ENCODE measurements at places on chromosomes 4 and X.

- DNase-seq = no peak
Measured at GRCh38 chr4:182206266-182206665, 36.9 kb upstream of the TENM3 start.

DNA sequence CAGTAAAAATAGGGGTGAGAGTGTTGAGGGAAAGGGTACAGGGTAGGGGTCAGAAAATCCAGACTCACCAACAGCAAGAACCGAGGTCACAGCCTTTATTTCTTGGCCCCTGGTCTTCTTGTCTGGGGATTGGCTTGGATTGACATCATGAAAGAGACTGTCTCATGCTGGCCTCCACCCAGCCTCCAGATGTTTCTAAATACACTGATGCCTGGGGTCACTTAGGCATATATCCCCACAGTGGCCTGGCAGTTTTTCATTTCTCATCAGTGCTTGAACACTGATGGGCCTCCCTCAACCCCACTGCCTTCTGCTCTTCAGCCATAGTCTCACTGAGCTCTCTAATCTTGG, 173.9 kb downstream of the RTL9 start:
- no peak for DNase-seq

DNA sequence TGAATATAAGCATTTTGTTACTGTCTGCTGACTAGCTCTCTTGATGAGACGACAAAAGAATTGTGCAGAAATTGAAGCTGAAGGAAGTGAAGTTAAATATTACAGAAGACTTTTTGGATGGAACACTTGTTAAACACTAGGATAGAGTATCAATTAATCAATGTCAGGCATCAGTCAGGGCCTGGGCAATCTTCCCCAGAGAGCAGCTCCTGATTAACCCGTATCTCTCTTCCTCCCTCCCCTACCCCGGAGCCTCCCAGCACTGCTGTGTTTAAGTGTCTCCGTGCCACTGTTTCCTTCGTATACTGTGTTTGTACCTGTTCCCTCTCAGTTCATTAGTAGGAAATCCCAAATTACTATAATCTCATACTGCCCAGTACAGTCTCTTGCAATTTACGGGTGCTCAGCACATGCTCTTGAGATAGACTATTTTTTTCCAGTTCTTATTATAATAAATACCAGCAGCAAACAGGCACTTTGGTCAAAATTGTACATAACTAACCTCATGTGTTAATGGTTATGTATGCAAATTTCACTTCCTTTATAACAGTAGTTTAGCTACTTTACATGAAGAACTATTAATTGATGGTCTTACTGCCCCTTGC, 765.7 kb upstream of the FTHL17 start:
- no peak for DNase-seq

GRCh38 chrX:95728446-95728845, 956.2 kb upstream of the DIAPH2 start:
- DNase-seq = no peak

DNA sequence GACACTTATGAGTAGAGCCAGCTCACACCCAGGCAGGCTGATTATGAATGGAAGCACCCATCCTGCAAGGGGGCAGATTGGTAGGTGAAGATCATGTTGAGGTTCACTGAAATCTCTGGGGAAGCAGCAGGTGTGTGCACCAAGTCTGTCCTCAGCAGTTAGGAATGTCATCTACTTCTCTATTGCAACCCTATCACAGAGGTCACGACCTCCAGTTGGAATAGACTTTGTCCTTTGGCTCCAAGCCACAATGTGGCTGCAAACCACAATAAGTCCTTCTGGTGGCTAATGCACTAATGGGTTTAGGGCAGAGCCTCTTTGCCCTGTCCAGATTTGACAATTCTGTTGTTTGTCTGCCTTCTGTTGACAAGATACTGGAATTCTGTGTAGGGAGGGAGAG, 1056.7 kb downstream of the PCDH19 start:
- DNase-seq = no peak

- DNase-seq = peak; percentile 1
Measured at GRCh38 chrX:54891573-54891972, 29.1 kb upstream of the TRO start.

GRCh38 chrX:68692651-68693050, 45.2 kb downstream of the STARD8 start:
- no peak for DNase-seq

- no peak for DNase-seq
Measured at GRCh38 chr4:168511780-168512489, 15.1 kb downstream of the PALLD start.

GRCh38 chrX:11423362-11423818, 130.2 kb downstream of the AMELX start:
- DNase-seq = no peak

DNA sequence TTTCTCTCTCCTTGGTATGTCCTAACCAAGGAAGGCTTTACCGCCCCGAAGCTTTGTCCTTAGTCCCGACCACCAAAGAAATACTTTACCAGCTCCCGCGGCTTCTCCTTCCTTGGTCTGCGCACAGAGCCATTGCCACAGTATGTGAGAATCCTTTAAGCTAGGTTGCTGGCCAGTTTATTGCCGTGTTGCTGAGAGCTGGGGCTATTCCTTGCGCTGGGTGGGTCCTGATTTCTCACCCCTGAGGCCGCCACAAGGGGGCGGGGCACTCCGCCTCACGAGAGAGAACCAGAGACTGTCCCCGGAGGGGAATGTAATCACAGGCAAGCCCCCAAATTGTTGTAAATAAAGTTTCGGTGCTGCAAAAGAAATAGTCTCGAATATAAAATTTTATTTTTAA, 331.0 kb upstream of the PCDH10 start:
- DNase-seq = no peak

DNA sequence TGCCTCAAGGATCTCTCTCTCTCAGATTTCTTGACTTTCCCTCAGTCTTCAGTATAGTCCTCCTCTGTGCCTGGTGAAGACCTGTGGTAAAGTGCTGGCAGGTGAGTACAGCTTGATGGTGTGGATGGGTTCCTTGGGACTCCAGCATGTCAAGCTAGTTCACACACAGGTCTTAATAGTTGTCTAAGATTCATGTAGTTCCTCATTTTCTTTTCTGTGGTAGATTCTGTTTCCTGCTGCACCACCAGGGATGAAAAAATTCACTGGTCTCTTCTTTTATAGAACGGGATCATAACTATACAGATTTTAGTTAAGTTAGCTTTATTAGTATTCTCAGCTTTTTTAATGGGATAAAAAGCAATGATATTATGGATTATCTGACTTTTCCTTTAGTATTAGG, 32.5 kb upstream of the PAQR3 start:
- no peak for DNase-seq

All from A549 (cell line).